Natural killer cell (primary cell): ENCODE measurements at places on chromosomes 1 and 21. TPM values are rescaled to one million over a fixed set of nuclear protein-coding genes. Genes with fewer than 3 reads are reported as not detected.

KANK4 gene
- not detected for total RNA-seq

SIM2 gene
- total RNA-seq = not detected

LYPD8 gene
- not detected for total RNA-seq

SPRR2F gene
- total RNA-seq = not detected

SPRR2G gene
- total RNA-seq = not detected

PLA2G2D gene
- total RNA-seq = not detected

ACOT7 gene
- 15.4 TPM for total RNA-seq

CLDN19 gene
- not detected for total RNA-seq

HP1BP3 gene
- total RNA-seq = 274 TPM

NFIA gene
- 3.5 TPM for total RNA-seq

SDHC gene
- total RNA-seq = 86.0 TPM

HHAT gene
- 0.82 TPM for total RNA-seq

SH2D2A gene
- total RNA-seq = 324 TPM

LENEP gene
- not detected for total RNA-seq

S100A8 gene
- 1.8 TPM for total RNA-seq

AK4 gene
- 0.75 TPM for total RNA-seq

COX20 gene
- total RNA-seq = 25.4 TPM

TMEM82 gene
- total RNA-seq = not detected

NFYC gene
- total RNA-seq = 48.5 TPM

SPATA17 gene
- total RNA-seq = not detected

SPATA45 gene
- total RNA-seq = 0.80 TPM

PER3 gene
- total RNA-seq = 19.2 TPM

PRELP gene
- total RNA-seq = not detected

ETV3L gene
- not detected for total RNA-seq

ELF3 gene
- 2.0 TPM for total RNA-seq

ASCL5 gene
- total RNA-seq = not detected

LRRC53 gene
- total RNA-seq = not detected

FMO3 gene
- total RNA-seq = not detected

IL20 gene
- not detected for total RNA-seq

FALEC gene
- total RNA-seq = not detected

IL12RB2 gene
- total RNA-seq = 51.2 TPM

RIPPLY3 gene
- not detected for total RNA-seq

RPE65 gene
- not detected for total RNA-seq

KMO gene
- total RNA-seq = 1.1 TPM

FCRL4 gene
- total RNA-seq = not detected

MCOLN3 gene
- not detected for total RNA-seq

PTPN14 gene
- total RNA-seq = not detected

DCDC2B gene
- total RNA-seq = not detected

FAM72B gene
- 0.40 TPM for total RNA-seq
